Effector CD8-positive, alpha-beta T cell (primary cell): ENCODE measurements at places on chromosomes 13 and 19.

DNA sequence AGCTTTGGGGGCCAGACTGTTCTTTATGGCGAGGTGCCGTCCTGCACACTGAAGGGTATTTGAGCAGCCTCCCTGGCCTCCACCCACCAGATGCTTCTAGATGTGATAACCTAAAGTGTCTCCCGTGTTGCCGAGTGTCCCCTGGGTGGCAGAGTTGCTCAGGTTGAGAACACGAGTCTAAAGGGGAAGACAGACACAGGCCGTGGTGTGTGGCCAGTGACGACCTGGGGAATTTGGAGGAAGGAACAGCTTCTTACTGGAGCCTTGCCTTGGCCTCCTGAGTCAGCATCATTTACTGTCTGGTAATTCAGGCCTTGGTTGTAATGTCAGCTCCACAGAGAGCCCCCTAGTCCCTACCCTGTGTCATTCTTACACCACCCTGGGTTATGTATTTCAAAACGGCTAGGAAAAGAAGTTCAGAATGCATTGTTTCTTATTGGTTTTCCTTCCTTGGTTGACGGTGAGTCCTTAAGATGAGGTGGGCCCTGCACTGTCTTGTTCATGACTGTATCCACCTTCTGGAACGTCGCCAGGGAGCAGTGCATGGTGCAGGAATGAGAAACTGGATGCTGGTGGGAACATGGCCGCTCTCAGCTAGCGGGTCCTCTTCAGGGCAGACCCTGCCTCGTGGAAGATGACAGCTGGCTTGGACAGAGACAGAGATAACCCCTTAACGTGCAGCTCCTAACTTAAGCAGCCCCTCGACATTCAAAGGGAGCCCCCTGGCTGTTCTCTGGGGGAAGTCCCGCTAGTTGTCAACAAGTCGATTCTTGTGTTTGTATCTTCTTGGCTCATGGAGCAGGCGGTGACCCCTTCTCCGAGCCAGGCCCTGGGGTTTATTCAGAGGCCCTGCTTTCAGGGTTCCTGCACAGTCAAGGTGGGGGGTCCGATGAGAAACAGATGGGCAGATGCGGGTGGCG is 7.2 kb downstream of the SIN3B start:
- no peak for DNase-seq

DNA sequence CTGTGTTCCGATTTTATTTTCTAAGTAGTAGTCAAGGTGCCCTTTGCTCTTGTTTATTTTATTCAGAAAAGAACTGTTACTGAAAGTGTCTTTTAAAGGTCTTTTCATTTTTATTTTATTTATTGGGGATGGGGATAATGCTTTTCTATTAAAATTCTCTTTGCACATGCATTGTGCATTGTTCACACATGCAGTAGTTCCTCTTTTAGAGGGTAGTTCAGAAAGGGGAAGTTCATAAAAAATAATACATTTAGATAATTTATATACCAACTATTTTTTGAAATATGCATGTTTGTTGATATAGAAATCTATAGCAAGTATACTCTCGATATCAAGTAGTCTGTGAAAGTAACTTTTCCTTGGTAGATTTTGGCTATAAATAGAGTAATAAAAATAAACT is 3.5 kb downstream of the GPC5 start:
- no peak for DNase-seq

DNA sequence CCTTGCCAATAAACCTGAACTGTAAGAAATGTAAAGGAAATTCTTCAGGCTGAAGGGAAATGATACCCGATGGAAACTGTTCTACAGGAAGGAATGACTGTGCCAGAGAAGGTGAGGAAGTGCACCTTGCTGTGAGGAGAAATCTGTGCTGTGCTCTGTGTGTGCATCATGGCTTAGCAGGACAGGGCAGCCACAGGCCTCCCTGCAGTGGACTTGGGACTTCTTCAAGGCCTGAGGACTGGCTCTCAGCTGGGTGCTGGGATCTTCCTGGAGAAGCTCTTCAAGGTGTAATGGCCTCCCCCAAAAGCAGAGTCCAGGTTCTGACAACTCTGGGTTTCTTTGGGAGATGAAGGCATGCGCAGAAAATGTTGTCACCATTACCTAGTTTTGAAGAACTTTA is 145.1 kb downstream of the UQCRFS1 start:
- DNase-seq, result no peak

- peak; percentile 71 for DNase-seq
Observed at GRCh38 chr19:14048443-14049153, 13.3 kb downstream of the PALM3 start.

- no peak for DNase-seq
Observed at GRCh38 chr13:101712026-101712348, 259.5 kb downstream of the ITGBL1 start.

DNA sequence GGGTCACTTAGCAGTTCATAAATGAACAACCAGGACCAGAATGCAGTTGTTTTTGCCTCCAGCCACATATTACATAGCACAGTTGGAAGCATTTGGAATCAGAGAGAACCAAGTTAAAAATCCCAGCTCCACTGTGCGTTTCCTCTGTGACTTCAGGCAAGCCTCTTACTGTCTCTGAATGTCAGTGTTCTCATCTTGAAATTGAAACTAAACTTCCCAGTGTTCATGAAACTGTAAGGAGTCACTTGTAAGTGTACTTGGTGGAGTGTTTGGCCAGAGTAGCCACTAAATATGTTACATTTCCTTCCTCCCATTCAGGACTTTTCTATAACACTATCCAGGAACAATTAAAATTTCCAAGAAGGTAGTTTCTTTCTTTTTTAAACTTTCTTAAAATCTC is 276.8 kb downstream of the KCNRG start:
- DNase-seq, result no peak

DNA sequence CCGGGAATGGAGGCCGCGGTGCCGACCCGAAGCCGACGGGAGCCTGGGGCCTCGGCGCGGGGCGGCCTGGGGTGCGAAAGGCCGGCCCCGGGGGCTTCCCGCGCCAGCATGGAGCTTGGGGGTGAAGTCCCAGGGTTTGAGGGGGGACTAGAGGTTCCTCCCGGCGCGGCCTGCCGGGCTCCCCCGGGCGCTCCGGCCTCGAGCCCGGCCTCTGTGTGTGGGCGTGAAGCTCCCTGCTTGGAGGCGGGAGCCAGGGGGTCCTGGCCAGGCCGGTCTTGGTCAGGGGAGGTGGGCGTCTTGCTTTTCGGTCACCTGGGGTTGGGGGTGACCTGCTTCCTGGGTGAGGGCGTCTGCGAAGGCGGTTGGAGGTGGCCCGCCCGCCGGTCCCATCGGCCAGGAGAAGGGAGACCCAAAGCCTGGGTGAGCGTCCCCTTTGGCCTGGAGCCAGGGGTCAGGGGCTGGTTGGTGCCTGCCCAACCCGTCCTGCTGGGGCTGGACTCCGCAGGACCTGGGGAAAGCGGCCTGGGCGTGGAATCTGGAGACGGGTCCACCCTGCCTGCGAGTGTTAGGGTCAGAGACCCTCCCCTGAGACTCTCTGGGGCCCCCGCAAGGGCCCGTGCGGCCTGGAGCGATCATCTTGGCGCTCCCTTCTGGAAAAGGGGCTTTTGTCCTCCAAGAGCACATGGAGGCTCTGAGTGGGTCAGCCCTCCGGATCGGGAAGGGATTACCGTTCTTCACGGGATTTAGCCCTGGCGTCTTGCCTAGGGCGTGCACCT is 535 bp downstream of the BSG start:
- DNase-seq, result no peak

- DNase-seq, result no peak
Observed at GRCh38 chr13:82654861-82655855, 1227.1 kb downstream of the SLITRK1 start.

- DNase-seq, result no peak
Observed at GRCh38 chr19:41223431-41224234, 4.6 kb downstream of the AXL start.

DNA sequence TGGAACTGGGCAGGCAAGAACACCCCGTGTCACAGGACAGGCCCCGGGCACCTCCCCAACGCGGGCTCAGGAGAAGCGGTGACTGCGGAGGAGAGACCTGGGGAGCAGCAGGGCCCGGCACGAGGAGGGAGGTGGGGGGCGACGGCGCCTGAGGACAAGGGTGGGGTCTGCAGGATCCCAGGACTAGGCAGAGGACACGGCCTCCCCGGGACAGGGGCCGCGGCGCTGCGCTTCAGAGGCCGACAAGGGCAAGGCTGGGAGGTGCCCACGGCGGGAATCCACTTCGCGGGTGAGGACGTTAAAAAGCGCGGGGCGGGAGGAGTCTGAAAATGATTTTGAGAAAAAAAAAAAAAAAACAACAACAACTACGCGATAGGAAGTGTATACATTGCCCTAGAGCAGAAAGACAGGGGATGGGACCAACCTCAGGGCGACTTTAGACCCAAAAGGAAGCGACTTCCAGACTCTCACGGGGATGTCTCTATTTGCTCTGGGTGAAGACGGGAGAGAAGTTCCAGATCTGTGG is 44.9 kb downstream of the ZNF611 start:
- DNase-seq, result peak; percentile 25

GRCh38 chr13:31369213-31369612 is 169.4 kb downstream of the B3GLCT start:
- no peak for DNase-seq

DNA sequence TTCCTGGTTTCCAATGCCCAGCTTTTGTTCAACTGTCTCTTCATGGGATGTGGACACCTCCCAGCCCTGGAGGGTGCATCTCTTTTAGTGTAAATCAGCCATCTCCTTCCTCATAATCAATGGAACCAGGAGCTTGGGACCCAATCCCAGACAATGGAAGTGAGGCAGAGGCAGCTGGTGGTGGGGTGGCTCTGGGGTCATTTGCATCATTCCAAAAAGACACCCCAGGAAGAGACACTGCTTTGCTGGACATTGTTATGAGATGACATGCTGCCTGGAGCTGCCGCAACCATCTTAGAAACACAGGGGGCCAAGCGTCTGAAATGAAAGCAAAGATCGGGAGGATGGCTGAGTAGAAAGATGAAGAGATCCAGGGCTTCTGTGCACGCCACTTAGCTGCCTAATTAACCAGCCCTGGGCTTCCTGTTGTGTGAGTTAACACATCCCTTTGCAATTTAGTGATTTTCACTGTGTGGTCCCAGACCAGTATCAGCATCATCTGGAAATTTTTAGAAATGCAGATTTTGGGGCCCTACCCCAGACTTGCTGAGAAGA is 36.1 kb downstream of the IRS2 start:
- no peak for DNase-seq

- peak; percentile 94 for DNase-seq
Observed at GRCh38 chr19:20039203-20039723, at the start of gene ZNF682. Gene ZNF682 (minus strand): TSS chr19:20039505. CDS start chr19:20039345, 160 bp downstream.

DNA sequence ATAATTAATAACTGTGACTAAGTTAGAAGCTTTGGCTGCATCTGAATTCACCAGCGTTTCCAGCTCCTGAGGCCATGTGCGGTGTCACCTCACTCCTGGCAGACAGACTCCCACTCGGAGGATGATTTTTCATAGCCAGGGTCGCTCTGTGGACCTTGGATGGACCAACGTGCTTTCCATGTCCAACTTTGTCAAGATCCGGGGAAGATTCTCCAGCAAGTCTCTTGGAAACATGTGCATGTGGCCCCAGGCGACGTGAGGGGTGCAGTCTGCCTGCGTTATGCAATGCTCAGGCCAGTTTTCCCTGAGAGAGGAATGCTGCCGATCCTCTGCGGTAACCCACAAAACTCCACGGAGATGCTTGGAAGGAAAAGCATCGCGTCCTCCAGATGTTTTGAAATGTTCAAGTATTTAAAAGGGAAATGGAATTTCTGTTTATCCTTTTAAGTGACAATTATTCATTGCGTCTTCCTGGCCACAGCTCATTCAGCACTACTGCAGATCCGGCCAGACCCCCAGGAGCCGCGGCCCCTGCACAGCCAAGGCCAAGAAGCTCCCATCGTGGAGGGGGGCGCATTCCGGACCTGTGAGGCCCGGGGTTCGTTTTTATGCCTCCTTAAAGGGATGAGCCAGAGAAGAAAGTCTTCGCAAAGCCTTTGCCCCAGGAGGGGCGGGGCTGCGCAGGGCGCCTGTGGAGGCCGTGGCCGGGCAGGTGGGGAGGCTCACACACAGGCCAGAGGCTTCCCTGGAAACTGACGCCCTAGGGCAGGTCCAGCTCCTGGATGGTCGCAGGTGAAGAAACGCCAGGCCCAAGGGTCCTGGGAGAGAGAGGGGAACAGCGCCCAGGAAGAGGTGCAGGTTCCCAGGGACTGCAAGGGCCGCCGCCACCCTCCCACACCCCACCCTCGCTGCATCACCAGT is 46.0 kb downstream of the C13orf46 start:
- DNase-seq, result no peak

DNA sequence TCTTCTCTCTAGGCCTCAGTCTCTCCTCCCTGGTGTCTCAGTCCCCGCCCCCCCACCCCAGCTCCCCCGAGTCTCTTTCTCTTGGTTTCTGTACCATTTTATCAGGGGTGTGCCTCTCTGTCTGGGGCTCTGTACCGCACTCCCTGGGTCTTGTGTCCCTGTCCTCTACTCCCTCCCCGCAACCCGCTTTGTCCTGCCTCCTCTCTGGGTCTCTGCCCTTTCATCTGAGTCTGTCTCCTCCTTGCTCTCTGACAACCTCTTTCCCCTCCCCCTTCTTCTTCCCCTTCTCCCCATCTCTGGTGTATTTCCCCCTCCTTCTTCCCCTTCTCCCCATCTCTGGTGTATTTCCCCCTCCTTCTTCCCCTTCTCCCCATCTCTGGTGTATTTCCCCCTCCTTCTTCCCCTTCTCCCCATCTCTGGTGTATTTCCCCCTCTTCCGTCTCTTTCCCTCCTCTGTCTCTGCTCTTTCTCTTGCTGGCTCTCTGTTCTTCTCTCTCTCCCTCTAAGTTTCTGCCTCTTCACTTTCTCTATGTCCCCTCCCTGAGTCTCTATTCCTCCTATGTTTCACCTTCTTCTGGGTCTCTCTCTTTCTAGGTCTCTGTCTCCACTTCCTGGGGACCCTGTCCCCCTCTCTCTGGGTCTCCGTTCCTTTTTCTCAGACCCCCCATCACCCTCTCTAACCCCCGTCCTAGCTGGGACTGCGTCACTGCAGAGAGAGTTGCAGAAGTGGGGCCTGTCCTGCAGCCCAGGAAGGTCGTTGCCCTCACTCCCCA is 2.2 kb upstream of the KCNC3 start:
- no peak for DNase-seq

DNA sequence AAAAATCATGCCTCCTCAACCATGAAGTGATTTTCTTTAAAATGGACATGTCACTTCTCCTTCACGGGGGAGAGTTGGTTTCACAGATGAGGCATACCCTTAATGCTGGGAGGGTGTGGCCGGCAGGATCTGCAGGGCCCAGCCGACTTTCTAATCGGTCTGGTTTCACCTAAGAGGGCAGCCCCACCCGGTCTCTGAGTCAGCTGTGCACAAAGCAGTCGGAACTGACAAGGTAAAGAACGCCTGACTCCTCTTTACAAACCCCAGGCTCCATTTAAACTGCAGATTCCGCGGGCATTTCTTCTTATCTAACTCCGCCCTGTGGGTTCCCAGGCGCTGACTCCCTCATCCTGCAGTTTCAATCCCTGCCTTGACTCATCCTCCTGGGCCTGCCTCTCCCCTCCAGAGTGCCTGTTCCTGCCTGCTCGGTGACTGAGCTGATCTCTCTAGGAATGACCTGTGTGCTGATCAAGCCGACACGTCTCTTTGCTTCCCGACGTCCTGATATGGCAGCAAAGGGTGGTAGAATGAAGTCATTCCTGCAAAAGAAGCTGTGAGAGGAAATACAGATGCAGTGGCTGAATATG is 63.4 kb downstream of the EFNB2 start:
- no peak for DNase-seq
